ENCODE measurements at places on chromosomes 5 and 9. TPM values are rescaled to one million over a fixed set of nuclear protein-coding genes. Genes with fewer than 3 reads are reported as not detected.

DNA sequence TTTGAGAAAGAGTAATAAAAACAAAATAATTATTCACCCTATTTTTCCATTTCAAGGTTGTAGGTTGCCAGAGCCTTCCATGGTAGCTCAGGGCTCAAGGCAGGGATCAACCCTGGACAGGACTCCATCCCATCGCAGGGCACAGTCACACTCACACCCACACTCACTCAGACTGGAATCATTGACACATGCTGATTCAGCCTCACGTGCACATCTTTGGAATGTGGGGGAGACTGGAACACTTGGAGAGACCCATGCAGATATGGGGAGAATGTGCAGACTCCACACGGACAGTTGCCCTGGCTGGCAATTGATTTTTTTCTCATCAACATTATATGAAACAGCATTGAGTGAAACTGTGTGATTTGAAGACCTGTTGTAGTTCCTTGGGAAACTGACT lies 234.1 kb downstream of the ADGRV1 start:
- DNase-seq = no peak

DNA sequence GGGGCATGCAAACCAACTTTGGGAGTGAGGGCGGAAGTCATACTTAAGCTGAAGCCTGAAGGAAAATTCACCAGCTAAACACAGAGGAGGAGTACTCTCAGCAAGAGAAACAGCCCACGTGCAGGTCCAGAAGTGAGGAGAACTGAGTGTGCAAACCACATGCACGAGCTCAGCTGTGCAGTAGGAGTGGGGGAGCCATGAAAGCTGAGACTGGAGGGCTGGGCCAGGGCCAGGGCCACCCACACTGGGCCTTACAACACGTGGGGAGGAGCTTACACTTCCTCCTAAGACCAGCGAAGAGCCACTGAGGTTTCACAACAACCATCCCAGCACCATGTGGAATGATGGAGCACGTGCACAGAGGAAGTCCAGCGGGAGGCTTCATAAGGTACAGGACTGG lies 9.3 kb upstream of the WWC1 start:
- no peak for DNase-seq

The CFAP77 gene
- not detected for total RNA-seq

- DNase-seq = no peak
Measured at GRCh38 chr9:130535818-130536521, 43.4 kb upstream of the FUBP3 start.

DNA sequence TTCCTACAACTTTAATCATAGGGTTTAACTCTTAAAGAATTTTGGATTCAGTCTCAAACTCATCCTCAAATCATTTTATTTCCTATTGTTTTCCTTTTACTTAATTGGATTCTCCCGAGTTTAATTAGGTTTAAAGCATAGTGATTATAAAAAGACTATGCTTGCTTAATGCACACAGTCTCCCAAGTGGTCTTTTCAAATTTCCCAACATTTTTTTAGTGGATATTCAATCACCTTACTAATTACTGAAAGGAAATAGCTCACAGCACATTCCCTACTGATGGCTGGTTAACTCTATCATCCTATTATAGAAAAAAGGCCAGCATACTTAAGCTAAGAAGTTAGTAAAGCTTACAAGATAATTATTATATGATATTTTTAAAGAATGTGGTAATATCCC lies 170.6 kb downstream of the PRDM9 start:
- DNase-seq = no peak

DNA sequence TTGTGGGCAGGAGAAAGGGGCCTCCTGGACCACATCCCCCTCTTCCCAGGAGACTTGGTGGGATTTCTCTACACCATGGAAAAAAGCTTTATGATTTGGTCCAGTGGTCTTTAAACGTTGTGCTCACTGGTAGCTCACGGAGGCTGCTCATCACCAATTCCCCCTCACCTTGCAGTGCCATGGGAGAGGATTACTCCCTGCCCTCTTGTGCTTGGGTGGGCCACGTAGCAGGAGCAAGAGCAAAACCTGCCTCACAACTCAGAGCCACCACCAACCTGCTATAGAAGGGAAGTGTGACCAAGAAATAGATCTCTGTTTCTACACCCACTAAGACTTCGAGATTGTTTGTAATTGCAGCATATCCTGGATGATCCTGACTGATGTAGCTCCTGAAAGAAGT lies 42.2 kb upstream of the N4BP3 start:
- DNase-seq = no peak

- DNase-seq = no peak
Measured at GRCh38 chr9:110897943-110898342, 140.3 kb downstream of the LPAR1 start.

All from B cell (primary cell).